Tibial artery (tissue), 4 donors: ENCODE measurements at places on chromosomes 1 and 21.
A peak's percentile ranks its signal among the peaks of the same experiment; 100 is the strongest.

- peaks cover 5% of the 10 kb centered on the region for H3K4me1 ChIP-seq
- H3K27ac ChIP-seq: no peak overlapping the region
- no peaks in the 10 kb centered on the region for H3K36me3 ChIP-seq
These were observed 50.5 kb upstream of the GADD45A start for GRCh38 chr1:67634396-67634935.

DNA sequence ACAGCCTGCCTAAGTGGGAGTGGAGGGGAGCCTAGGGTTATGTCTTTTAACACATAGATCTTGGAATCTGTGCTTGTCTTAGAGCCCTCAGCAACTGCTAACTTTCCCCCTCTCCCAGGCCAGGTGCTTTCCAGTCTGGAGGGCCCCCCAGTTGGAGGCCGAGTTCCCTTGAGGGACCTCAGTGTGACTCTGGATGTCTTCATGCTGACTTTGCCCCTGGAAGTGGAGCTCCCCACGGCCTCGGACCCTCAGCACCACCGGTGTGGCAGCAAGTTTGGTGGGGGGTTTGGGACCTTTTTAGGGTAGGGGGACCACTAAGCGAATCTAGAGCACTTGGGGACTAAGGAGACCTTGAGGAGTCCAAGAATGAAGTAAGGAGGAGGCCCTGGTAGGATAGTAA is 22.9 kb downstream of the HYI start:
- H3K4me1 ChIP-seq: peaks cover 3% of the 10 kb centered on the region
- no peaks in the 10 kb centered on the region for H3K27me3 ChIP-seq
- peaks cover 95% of the 10 kb centered on the region for H3K36me3 ChIP-seq
- DNase-seq: no peak

- H3K4me1 ChIP-seq: no peaks in the 10 kb centered on the region
- no peak overlapping the region for H3K4me3 ChIP-seq
- no peak for DNase-seq
- H3K36me3 ChIP-seq: no peaks in the 10 kb centered on the region
These were observed 30.3 kb downstream of the GALNT2 start for GRCh38 chr1:230097370-230097769.

DNA sequence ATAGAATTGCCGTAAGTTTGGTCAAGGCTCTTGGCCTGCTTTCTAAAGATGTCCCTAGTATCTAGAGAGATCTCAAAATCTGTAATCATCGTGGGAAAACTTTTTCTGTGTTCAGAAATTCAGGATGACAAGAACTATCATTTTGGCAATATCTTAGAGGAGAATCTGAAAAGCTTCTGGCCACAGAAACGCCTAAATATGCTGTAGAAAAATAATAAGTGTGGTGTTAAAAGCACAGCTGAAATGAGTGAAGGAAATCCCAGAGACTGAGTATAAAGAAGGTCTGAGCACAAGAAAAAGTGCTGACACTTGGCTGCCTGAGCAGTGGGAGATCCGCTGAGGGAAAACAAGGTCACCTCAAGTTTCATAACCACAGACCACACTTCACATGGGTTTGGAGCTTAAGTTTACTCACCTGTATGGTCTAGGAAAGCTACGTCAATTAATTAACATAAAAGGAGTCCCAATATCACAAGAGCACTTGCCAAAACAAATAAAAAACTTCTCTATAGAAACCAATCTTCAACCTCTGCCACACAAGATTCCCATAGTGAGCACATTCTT is 235.2 kb upstream of the IRF2BP2 start:
- no peaks in the 10 kb centered on the region for H3K27me3 ChIP-seq
- no peak for DNase-seq
- no peak overlapping the region for H3K27ac ChIP-seq
- no peaks in the 10 kb centered on the region for H3K4me1 ChIP-seq
- H3K4me3 ChIP-seq: no peak overlapping the region

- no peaks in the 10 kb centered on the region for H3K27me3 ChIP-seq
- H3K4me3 ChIP-seq: no peak overlapping the region
- H3K4me1 ChIP-seq: peaks cover 30% of the 10 kb centered on the region
- peak overlapping the region; percentile 91 for H3K27ac ChIP-seq
These were observed 24.8 kb upstream of the SLFNL1 start for GRCh38 chr1:41046347-41046775.
